Amniotic stem cell (primary cell): ENCODE measurements at places on chromosomes 3 and 15.

GRCh38 chr15:68032672-68033071 is 21.4 kb upstream of the PIAS1 start:
- no peak for DNase-seq

DNA sequence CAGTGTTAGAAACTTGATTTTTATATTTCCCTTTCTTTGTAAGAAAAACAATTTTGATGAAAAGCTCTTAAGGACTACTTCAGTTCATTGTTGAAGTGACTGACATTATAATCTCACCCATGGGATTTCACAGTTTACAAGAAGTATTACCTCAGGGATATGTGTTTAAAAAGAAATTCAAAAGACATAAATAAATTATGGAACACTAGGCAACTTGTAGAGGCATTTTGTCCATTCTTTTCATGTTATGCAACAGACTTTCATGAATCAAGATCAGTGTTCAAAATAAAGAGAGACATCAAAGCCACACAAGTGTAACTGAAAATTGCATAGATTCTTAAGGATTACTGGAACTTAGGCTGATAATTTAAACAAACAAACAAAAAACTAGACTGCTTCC is 196.8 kb upstream of the AGTR1 start:
- DNase-seq = no peak

DNA sequence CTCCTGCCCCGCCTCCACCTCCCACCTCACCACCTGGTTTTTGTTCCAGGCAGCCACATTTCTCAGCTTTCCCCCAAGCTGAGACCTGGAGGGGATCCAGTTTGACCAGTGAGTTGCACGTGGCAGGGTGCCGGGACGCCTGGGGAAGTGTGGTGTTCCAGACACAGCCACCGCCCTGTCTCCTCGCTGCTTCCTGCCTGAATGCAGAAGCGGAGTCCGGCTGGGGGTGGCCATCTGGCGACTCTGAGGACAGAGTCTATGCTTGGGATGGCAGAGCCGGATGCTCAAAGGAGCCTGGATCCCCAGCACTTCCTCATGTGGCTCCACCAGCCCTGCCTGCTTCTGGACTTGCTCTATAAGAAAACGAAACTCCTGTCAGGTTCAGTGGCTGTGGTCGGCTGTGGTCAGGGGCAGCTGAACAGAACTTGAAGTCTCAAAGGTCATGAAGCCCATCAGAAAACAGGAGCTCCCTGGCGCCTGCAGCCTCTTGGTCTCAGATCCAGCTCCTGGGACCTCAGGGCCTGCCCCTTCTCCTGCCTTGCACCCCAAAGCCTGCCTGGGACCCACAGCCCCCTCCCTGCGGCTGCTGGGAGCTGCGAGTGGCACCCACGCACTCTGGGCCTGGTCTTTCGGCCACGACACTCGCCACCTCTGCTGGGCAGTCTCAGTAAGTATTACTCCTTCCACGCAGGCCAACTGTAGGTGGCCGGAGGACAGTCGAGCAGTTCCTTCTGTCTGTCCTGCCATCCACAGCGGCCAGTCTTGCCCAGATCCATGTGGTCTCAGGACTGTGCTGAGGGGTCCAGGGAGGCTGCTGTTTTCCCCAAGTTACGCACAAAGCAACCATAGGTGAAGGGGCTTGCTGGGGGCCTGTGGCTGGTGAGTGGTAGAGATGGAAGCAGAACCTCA is 112.8 kb upstream of the MEF2A start:
- DNase-seq = no peak

DNA sequence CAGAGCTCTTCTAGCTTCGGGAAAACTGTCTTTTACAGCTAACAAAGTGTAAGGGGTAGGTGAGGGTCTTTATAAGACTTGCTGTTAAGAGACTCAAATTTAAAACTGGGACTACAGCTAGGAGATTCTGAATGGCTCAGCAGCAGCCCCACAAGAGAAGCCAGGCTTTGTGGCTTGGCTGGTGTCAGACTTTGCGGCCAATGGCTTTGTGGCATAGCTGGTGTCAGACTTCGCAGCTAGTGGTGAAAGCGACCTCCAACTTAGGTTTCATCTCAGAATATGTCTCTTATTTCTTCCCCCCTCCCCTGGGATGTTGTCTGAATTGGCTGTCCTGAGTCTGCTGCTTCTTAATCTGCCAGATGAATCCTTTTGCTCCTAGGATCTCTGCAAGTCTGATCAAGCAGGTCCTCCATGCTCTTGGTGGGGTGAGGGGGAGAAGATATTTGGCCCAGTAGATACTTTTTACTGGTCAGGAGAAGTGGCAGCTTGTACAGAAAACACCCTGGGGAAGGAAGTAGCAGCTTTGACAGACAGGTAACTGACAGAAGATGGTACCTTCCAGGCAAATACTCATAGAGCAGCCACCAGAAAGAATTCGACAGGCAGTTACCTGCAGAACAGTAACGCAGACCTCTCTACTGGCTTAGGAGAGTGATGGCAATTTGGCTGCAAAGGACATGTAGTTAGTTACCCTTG is 8.4 kb downstream of the BOC start:
- no peak for DNase-seq

- no peak for DNase-seq
These were observed 129.4 kb downstream of the UACA start for GRCh38 chr15:70633991-70634390.

DNA sequence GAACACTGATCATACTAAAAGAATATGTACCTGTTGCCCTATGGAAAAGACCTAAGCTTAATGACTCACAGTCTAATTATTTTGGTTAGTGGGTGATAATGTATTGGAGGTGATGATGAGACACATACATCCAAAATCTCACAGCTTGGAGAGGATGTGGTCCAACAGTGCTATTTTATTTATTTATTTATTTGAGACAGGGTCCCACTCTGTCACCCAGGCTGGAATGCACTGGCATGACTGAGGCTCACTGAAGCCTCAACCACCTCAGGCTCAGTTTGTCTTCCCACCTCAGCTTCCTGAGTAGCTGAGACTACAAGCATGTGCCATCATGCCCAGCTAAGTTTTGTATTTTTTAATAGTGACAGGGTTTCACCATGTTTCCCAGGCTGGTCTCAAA is 35.0 kb downstream of the LPP start:
- DNase-seq = no peak

DNA sequence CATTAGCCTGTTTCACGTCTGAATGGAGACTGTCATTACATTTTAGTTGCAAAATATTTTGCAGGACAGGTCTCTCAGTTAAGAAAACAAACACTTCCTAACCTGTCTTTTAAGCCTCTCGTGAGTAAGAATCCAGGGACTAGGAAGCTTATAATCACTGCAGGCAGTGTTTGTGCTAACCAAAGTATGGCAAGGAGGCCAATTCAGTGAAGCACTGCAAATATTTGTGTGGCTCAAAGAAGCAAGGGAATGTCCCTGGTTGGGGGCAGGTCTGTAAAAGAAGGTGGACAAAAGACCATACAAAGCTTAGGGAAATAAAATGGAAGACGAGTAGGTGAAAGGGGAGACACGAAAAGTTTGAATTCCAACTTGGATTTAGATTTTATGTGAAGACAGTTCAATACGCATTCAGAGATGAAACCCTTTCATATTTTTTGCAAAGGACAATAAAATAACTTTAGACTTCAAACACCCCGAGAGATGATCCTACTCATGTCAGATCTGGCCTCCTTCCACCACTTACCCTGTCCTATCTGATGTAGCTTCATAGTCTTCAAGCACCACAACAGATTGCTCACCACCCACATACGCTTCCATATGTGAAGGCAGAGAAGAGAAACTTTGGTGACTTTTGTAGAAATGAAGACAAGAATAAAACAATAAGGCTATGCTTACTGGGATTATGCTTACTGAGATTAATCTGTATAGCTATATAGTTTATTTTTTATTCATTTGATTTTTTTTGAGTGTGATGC is 240.9 kb downstream of the TUSC7 start:
- DNase-seq = no peak

GRCh38 chr3:173938159-173938558 is 540.6 kb downstream of the NLGN1 start:
- DNase-seq = peak; percentile 10

DNA sequence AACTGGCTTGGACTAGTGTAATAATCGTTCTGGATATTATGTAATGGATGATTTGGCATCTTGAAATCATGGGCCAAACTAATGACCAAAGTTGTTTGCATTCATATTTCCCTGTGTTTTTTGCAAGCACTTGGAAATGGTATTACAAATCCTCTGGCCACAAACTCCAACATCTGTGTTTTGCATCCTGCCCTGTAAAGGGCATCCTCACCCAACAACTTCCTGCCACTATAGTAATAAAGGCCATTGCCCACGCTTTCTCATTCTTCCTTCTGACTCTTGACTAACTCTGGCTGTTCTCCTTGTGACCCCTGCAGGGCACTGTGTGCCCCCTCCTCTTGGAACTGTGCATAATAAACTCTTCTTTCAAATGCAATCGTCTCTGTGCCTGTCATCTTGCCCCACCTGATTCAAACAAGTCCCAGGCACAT is 25.4 kb upstream of the PSMD6 start:
- DNase-seq = no peak

DNA sequence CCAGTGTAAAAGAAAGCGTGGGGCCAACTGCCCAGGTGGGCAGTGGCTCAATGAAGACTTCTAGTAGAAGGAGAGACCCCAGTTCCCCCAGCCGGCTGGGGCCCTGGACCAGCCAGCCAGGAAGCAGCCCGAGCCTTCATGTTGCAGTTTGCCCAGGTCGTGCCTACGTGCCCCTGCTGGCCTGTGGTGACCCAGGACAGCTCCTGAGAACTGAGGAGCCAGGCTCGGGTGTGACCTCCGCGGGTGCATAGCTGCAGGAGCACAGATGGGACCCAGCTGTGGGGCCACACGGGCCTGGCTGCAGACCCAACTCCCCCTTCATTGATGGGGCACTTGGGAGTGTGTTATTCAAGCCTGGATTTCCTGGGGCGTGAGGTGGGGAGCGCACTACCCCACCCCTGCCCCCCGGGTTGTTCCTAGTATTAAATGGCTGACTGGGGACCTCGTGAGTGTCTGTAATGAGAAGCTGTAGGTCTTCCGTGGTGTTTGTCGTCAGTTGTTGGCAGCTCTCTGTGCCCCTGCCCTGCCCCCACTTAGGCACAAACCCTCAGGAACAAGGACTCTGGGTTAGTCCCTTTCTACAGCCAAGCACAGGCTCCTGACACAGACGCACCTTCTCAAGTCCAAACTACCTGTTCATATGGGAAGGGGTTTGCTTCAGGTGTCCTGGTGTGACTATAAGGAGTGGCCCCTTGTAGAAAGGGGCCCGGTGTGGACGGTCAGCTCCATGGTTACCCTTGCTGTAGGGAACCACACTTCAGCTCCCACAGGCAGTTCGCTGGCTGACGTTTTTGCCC is 39.1 kb downstream of the IDH2 start:
- no peak for DNase-seq

GRCh38 chr15:48149858-48150257 is 28.2 kb downstream of the MYEF2 start:
- DNase-seq = no peak

GRCh38 chr15:93694033-93694432 is 537.3 kb upstream of the MCTP2 start:
- DNase-seq = no peak

- no peak for DNase-seq
These were observed 92.9 kb downstream of the NCEH1 start for GRCh38 chr3:172617976-172618375.

GRCh38 chr3:53890726-53891475 is 758 bp downstream of the SELENOK start:
- DNase-seq = no peak

GRCh38 chr15:38069511-38070011 is 135.1 kb downstream of the TMCO5A start:
- peak; percentile 78 for DNase-seq

GRCh38 chr3:64265646-64266045 is 40.4 kb upstream of the PRICKLE2 start:
- no peak for DNase-seq

DNA sequence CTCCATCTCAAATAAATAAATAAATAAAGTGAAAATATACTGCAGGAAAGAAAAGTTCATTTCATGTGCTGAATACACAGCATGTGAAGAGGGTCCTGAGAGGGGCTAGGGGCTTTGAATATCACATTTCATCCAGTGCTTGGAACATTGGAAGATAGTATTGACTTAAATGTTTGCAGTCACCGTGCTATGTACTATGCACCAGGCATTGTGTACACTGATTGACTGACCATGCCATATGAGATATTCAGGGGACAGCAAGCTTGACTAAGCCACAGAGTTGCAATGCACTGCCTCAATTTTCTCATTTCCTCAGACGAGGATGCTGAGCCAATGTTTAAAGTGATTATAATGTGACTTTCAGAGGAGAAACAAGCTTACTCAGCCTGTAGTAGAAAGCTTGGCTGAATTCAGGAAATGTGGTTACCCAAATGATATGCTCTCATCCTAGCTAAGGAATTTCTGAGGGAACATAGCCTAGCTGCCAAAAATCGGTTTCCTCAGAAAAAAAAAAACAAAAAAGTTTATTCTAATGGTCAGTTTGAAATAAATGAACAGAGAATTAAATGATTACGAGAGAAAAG is 557.9 kb downstream of the FGF12 start:
- DNase-seq = no peak

DNA sequence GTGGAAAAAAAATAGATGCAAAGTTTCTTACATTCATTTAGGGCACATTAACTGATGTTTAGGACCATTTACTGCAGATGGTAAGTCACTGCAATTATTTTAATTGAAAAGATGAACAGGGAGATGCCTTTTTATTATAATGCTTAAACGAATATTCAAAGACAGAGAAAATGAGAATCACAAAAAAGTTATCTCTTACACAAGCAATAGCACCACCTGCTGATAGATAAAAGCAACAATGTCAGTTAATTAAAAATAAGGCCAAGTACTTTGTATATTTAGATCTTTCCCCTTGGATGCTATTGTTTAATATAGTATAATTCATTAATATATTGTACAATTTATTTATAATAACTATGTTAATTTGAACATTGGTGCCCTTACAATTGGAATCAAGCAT is 55.9 kb downstream of the IFT80 start:
- DNase-seq = peak; percentile 22

GRCh38 chr3:9476935-9477334 is 76.7 kb downstream of the LHFPL4 start:
- DNase-seq = no peak

DNA sequence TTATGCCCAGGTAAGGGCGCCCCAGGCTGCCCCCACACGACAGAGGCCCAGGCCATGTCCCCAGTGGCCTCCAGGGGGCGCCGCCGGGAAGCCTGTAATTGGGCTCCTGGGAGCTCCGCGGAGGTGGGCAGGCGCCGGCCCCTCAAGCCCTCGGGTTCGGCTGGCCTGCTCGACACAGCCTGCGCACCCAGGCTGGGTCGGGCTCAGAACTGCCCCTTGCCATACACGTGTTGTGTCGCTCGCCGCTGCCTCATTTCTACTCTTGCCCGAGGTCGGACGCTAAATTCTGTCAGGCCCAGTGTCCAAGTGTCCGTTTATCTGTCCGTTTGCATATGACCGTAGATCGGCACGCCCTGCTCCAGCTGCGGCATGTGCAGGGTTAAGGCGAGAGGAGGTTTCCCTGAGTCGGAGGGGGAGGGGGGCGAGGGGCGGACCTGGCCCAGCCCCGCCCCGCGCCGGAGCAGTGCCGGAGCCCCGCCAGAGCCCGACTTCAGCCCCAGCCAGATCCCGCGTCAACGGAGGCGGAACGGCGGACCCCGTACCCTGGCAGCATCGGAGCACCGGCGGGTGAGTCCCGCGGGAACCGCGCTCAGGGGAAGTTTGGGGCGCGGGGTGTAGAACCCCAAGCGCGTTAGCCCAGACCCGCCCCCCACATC is at the start of gene KLHDC8B:
TSS of gene KLHDC8B (plus strand) at position 480 of the 656 bp plus-strand sequence. CDS start 1,172 bp downstream, outside the sequence.
- DNase-seq = peak; percentile 53
